ENCODE measurements at places on chromosomes 1 and 21.

GRCh38 chr21:22225299-22225698 lies 1227.1 kb downstream of the NCAM2 start:
- peak; percentile 4 for DNase-seq

DNA sequence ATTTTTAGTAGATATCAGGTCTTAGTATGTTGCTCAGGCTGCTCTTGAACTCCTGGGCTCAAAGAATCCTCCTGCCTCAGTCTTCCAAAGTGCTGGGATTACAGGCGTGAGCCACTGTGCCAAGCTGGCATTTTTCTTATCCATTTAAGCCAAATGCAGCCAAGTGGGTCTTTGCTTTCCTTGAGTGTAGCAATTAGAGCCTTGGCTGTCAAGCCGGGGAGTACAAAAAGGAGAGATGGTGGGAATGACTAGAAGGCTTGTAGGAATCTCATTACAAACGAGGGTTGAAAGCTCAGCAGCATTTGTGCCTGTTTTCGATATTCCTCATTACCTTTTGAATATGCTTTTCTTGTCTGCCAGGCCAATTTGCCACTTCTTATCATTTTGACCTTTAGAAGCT lies 140.9 kb downstream of the DISC1 start:
- DNase-seq = no peak

DNA sequence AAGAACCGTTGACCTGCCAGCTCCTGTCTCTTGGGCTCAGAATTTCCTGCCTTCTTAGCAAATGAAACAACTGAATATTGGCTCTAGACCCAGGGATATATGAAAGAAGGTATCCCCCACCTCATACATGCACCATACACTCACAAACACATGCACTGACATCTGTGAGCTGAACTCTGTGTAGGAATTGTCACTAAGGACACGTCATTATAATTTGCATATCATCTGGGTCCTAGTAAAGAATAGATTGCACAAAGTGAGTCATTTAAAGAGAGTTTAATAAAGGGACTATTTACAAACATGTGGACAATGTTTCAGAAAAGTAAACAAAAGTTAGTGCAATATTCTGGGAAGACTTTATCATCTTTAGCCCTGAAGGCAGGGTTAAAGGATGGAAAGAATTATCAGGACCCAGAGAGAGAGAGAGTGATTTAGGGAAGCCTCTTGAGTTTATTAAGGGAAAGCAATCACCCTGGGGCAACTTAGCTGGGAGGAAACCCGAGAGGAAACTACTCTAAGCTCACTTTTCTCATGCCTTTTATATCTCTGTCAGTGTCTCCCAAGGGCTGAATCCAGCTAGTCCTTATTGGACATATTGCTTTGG lies 74.1 kb upstream of the PLA2G4A start:
- DNase-seq = no peak

- DNase-seq = no peak
Measured at GRCh38 chr1:205579711-205580110, 52.1 kb downstream of the ELK4 start.

DNA sequence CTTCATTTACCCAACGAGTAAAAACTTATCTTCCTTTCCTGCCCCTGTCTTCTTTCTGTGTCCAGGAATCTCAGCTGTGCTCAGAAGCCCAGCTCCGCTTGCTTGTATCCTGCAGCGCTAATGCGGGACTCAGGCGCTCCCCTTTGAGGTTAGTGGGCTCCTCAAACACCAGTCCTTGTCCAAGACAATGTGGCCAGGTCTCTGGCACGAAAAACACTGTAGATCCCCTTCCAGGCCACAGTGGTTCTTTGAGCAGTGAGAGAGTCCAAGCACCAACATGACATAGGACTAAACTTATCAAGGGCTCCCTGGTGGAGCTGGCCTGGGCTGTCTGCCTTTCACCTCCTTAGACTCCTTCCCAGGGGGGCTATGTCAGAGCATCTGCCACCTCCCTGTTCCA lies 53.7 kb downstream of the PLD5 start:
- DNase-seq = no peak

- no peak for DNase-seq
Measured at GRCh38 chr1:30995990-30996612, 69.4 kb downstream of the PUM1 start.

DNA sequence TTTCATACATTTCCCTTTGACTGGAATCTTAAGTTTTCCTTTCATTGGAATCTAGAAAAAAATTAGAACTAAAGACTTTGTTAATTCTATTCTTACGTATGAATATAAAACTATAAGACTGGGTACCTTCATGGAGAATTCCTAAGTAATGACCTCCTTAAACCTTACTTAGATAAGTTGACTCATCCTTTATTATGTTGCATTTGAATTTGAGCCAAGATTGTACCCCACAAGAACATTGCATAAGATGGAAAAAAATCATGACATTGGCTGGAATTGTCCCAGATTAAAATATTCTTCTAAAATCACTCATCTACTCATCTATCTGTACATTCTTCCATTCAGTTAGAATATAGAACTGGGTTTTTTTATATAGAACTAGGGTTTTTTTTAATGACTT lies 137.4 kb downstream of the C1orf21 start:
- no peak for DNase-seq

- peak; percentile 48 for DNase-seq
Measured at GRCh38 chr21:20875742-20876141, 122.5 kb upstream of the NCAM2 start.

DNA sequence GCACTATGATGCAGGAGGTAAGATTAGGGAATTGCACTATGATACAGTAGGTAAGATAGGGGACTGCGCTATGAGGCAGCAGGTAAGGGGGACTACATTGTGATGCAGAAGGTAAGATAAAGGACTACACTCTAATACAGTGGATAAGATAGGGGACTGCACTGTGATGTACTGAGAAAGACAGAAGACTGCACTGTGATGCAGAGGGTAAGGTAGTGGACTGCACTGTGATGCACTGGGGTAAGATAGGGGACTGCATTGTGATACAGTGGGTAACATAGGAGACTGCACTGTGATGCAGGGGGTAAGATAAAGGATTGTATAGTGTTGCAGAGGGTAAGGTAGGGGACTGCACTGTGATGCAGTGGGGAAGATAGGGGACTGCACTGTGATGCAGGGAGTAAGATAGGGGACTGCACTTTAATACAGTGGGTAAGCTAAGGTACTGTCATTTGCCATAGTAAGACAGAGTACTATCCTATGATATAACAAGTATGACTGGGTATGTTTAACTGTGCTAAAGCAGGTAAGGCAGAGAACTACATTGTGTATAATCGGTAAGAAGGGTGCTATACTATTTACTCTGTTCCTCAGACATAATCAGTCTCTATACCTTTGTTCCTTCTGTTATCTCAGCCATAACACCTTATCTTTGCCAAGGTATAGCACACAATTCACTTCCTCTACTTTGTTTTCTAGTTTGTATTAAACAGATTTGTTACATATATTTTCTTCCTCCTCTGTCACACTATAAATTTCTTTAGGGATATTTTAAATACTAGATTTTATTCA lies 208.5 kb downstream of the BARHL2 start:
- no peak for DNase-seq

GRCh38 chr1:115099693-115100050 lies 10.4 kb upstream of the TSPAN2 start:
- DNase-seq = no peak

DNA sequence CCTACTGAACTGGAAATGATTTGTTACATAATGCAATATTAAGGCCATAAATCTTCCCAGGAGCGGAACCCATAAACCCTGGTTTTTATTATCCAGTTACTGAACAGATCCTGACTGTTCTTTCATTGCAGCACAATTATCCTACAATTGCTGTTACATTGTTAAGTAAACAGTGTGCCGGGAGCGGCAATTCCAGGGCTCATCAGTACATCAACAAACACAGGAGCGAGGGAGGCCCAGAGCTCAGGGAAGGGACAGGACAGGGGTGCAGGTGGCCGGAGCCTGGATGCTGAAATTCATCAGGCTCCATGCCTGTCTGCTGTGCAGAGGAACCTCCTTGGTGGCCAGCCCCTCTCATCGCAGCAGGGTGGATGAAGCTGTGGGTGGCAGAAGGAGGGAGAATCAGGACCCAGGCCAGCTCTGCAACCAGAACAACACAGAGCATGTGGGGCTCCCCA lies 544.7 kb downstream of the NPHP4 start:
- DNase-seq = no peak

DNA sequence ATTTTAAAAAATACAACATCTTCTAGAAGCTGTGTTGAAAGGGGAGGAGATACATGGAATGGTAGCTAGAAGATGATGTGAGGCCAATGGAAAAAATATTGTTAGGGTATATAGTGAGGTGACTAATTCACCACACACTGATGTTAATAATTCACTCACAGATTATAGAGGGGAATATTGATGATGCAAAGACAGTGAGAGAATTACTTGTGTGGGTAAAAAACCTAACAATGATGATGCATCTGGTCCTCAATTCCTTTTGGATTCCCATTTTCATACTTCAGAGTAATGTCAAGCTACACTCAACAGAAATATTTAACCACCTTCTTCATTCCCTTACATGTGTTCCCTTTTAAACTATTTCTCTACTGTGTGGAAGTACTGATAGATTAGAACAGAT lies 169.5 kb upstream of the DPYD start:
- DNase-seq = no peak

- no peak for DNase-seq
Measured at GRCh38 chr1:34167389-34167788, 2.4 kb upstream of the CSMD2 start.

DNA sequence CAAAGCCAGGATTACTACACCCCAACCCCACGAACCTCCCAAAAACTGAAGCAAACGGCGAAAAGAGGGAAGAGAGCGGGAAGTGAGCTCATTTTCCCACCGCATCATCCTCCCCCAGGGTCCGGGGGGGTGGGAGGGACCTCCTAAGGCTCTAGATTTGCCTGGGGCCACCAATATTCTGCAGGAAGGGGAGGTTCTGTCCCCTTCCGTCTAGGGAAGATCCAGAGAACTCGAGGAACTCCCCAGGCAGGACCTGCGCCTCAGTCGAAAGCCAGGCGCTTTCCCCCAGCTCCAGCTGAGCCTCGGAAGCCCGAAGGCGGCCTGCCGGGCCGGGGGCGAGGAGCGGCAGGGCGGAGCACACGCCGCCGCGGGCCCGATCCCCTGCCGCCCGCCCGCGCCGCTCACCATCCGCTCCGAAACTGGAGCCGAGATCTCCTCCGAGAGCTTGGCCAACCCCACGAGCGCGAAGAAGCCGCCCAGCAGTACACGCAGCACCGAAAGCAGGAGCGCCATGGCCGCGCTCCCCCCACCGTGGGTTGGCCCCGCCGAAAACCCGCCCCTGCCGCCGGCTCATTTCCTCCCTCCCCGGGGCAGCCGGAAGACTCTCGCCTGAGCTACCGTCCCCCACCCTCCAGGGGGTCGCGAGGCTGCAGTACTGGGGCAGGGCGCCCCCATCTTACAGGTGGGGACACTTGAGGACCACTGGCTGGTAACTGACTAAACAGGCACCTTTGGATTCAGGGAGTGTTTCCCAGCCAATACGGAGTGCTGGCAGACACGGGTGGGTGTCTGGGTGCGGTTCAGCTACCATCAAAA lies at the start of gene TMEM35B:
TSS of gene TMEM35B (minus strand) at position 555 of the 816 bp plus-strand sequence. CDS start at position 513, 42 bp downstream.
- peak; percentile 60 for DNase-seq

DNA sequence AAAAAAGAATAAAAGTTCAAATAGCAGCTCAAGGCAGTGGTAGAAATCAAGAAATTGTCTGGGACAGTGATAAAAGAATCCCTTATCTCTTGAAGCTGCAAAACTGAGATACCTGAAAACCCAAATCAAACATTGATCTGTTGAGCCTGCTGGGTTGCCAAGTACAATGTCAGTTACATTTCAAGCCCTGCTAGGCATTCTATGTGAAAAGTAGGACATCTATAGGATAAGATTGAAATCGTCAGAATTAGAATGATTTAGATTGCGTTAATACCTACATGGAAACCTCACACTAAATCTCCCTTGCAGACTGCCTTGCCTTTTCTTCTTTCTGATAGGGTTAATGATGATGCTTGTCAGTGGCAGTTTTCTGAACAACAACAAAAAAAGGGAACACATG lies 1684.4 kb upstream of the B3GALT2 start:
- peak; percentile 38 for DNase-seq

DNA sequence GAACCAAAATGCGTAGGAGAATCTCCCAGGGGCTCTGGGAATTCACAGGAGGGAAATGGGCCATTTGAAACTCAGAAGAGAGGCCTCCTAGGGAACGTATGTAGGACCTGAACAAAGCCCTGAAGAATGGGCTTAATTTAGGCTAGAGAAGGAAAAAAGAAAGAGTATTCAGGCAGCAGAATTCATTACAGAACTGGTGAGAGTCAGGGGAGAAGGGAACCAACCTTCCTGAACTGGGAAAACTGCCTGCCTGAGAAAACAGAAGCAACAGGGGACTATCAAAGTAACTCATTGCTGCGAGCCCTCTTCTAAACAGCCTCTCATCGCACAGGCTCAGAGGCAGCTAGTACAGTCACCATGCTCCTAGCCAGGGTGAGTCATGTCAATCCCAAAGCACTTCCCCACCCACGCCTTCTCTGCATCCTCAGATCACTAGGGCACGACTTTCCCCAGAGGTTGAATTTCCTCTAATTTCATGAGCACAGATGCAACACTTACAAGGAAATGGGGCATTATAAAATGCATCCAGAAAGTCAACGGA lies 98.1 kb downstream of the ADSS2 start:
- DNase-seq = peak; percentile 81

- peak; percentile 43 for DNase-seq
Measured at GRCh38 chr1:112882271-112882744, 73.7 kb downstream of the SLC16A1 start.

- DNase-seq = no peak
Measured at GRCh38 chr1:42943166-42943565, 15.5 kb downstream of the SLC2A1 start.

GRCh38 chr21:33169359-33169758 lies 60.4 kb upstream of the IFNAR2 start:
- no peak for DNase-seq

DNA sequence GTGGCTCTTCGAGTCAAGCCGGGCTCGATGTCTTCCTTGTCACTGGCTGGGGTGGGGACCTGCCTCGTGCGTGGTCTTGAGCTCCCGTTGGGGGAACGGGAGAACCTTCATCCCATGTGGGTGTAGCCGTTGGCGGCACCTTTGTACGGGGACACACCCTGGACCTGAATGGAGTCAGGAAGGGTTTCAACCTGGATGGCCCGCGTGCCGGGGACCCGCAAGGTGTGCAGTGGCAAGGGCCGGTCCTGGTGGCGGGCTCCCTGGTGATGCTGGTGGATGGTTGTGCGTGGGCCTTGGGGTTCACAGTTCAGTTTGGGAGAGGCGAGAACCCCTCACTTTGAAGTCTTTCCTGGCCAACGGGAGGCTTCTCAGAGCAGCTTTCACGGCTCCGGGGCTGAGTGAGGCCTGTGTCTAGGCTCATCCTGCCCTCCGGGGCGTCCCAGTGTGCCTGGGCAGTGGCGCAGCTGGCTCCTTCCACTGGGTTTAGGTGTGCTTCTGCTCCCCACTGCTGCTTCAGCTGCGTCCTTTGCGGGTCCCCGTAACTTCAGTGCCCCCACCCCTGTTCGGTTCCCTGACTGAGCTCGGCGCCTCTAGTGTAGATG lies 11.4 kb downstream of the SKI start:
- DNase-seq = no peak

Data from OCI-M1 (cell line).